ENCODE measurements at places on chromosomes 7 and 10. TPM values are rescaled to one million over a fixed set of nuclear protein-coding genes. Genes with fewer than 3 reads are reported as not detected.
A peak's percentile ranks its signal among the peaks of the same experiment; 100 is the strongest.

GRCh38 chr7:51456-52068 lies 140.8 kb upstream of the FAM20C start:
- no peak for DNase-seq

DNA sequence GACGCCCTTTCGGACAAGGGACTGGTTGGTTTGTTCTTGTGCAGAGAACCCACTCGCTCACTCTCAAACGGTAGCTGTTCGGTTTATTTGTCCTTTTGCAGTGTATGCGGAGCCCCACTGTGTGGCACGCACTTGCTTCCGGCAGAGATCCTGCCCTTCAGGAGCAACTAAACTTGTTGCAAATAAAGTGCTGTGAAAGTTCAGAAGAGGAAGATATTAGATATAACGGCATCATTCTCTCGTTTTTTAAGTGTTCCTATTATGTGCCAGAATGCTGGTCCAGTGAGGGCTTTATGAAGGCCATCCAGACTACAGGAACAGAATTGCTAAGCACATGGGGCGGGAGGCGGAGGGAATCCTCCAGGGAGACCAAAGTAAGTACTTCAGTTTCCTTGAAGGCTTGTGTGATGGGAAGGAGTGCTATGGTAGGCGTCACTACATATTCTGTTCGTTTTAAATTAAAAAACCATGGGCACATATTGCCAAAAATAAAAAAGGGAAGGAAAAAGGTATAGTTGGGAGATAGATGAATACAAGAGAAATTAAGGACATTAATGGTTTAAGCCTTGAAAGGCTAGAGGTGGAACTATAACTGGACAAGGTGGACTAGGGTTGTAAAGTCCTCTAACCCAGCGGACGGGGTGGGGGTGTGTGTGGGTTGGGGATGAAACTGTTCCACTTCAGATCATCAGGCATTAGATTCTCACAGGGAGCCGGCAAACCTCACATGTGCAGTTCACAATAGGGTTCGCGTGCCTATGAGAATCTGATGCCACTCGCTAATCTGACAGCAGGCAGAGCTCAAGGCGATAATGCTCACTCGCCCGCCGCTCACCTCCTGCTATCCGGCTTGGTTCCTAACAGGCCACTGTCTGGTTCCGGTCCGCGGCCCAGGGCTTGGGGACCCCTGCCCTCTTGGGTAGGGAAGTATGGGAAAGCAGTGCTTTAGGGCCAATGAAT lies 704 bp upstream of the ERLIN1 start:
- DNase-seq = peak; percentile 11

DNA sequence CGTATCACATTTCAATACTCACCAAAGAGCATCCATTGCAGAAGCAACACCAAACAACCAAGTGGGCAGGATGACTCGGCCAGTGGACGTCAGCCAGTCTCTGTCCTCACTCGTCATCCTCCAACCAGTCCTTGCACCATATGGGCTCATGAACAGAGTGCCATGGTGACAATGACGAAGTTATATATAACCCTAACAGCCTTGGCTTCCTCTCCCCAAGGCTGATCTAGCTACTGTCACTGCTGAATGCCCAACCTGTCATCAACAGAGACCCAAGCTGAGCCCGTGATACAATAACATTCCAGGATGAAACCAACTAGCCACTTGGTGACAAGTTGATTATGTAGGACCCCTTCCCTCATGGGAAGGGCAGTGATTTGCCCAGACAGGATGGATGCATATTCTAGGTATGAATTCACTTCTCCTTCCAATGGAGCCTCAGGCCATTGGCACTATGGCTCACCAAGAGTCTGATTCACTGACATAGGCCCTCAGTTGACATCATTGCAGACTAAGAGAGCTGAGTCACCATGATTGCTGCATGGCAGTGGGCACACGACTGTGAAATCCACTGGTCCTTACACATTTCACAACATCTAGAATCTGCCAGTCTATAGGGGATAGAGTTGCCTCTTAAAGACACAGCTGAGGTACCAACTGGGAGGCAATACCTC lies 26.3 kb upstream of the PPIF start:
- DNase-seq = peak; percentile 92

DNA sequence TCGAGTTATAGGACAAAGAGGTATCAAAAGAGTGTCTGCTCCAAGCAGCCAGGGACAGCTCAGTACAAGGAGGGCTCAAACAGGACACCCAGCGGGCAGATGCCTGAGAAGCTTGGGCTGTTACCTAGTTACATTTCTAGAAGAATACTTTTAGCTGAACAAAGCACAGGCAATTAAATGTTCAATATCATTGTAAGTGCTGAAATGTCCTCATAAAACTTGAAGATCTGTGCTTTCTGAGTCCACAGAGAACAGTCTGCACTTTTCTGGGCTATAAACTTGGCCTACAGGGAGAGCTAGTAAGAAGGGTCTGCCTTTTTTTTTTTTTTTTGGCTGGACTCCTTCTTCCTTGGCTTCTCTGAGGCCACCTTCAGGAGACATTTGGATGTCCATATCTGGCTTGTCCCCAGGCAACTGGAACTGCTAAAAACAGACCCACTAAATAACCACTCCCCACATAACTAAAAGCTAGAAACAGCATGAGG lies 123.2 kb downstream of the SLC16A9 start:
- no peak for DNase-seq

DNA sequence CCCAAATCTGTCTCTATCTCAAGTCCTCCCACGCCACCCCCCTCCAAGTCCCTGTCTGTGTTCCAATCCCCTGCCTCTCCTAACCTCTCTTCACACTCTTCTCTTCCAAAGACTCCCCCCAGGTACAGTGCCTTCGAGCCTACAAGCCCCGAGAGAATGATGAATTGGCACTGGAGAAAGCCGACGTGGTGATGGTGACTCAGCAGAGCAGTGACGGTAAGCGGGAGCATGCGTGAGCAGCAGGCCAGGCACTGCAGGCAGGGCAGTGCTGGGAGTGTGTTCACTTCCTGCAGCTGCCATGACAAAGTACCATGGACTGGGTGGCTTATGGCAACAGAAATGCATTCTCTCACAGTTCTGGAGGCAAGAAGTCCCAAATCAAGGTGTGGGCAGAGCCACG lies 23.4 kb downstream of the ARHGEF5 start:
- peak; percentile 56 for DNase-seq

DNA sequence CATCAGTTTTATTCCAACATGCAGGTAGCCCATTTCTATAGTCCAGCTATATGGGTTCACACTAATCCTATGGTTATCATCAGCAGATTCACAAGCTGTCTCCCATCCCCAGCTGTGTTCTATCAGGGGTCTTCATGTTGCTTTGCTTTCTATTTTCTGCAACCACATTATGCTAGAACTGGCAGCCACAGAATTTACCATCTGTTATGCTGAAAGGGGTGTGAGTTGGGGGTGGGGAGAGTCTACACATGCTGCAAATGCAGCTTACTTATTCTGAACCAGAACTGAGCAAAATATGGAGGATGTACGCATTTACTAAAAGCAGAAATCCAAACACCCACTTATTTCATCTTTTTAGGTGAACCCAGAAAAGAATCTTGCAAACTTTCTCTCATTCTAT lies 32.9 kb downstream of the SHTN1 start:
- no peak for DNase-seq

GRCh38 chr10:88089498-88089897 lies 226.1 kb downstream of the PTEN start:
- no peak for DNase-seq

DNA sequence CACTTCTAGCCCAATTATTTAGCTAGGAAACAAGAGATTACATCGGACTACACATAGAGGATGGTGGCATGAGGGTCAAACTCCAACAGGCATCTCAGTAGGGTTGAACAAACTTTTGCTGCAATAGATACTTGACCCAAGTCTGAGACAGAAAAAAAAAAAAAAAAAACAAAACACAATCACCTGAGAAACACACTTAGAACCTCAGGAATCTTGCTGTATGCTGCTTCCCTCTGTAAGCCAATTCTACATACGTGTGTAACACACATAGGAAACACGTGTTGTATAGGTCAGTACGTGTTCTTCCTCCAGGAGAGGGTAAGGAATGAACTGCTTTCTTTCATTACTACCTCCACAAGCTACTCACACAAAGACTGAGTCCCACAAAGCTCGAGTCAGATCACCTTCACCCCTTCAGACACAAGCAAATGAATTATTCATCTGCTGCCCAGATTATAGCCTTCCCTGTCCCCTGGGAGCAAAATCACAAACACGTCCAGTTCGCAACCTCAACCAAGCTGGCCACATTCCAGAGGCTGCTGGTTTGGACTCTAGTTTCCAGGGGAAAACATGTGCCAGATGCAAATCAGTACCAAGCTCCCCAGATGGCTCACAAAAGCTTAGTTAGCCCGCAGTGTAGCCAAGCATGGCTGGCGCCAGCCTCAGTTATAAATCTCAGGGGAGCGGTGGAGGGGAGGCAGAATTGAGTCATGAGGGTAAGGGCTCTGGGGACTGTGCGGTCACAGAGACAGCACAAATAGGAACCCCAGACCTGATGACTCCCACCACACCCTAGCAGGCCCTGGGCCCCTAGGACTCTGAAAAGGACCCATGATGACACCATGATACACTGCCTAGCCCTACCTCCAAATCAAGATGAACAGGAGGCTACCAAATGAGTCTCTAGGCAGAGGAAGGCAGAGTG lies 15.1 kb downstream of the PSAP start:
- no peak for DNase-seq

DNA sequence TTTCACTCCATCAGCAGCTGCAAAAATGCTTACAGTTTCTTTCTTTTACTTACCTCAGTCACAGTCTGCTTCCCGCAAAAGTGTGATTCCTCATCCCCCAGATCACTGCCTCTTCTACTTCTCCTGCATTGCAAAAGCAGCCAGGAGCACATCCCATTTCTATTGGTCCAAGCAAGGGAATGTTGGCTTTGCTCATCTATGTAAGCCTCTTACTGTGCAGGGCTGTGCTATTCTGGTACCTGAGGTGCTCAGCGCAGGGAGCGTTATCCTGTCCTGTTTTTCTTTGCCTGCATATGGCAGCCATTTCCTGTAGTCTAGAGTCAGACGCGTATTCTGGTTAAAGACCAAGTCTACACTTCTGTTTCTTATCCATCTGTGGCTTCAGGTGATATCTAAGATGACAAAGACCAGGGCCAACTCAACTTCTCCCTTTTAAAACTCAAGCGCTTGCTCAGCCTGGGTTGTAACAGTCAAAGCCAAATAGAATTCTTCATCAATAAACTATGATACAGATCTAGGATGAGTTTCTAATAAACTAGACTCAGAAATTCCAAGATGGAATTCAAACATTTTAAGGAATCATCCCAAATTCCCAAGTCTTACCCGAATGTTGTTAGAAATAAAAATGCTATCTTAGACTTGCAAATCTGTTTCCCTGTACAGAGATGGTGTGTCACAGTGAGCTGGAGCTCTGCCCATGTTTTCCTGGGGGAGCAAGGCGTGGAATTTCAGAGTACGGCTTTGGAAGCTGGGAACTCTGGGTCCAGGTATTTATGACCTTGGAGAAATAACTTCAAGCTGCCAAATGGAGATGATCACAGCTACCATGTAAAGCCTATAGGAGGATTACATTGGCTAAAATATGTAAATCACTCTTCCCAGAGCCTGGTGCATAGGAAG lies 6.1 kb upstream of the RBM17 start:
- DNase-seq = no peak

DNA sequence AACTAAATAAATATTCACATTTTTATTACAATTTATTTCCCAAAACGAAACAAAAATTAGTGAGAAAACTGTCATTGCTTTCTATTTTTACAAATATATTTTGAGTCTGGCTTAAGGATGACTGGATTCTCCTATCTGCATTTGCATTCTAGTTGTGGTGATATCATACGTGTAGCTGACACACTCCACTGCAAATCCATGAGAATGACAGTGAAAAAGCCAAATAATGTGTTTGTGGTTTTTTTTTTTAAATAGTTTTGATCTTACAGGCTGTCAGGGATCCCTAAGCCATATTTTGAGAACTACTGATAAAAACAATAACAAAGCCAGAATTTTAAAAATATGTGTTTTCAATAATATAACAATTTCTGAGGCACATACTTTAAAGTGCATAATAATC lies 5.8 kb upstream of the STAMBPL1 start:
- no peak for DNase-seq

DNA sequence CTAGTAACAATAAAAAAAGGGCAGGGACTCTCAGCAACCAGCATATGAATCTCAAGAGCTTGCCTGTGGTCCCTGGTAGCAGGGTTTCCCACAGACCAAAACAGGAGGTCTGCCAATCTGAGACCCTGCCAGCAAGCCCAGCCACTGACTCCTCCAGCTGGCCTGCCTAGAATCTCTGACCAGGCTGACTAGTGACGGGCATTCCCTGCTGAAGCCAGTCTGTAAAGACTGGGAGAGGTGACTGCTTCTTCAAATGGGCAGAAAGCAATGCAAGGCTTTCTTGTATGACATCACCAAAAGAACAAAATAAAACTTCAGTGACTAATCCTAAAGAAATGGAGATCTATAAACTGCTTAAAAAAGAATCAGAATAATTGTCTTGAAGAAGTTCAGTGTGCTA lies 249.4 kb downstream of the TCF7L2 start:
- peak; percentile 62 for DNase-seq

DNA sequence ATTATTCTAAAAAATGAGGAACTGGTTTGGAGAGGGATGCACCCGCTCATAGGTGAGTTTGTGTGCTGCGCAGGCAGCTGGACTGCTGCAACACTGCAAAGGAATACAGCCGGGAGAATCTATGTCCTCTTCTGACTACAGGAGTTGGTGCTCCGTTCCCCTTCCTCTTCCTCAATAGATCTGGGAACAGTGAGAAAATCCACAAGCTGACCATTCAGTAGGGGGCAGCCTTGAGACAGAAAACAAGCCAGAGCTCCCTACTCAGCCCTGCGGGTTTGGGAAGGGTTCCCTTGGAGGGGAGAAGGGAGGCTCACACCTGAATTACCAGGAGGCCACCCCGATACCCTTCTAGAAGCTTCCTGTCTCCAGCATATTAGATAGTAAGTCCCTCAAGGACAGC lies 87.3 kb upstream of the FOXI2 start:
- DNase-seq = peak; percentile 50

The COL28A1 gene
- total RNA-seq = not detected

The TNKS2 gene
- 27.0 TPM for total RNA-seq

Measured in HT1080 (cell line).